HCT116 (cell line): ENCODE measurements at places on chromosomes 3 and 15. TPM values are rescaled to one million over a fixed set of nuclear protein-coding genes. Genes with fewer than 3 reads are reported as not detected.

The TTLL13 gene
- total RNA-seq = 1.0 TPM

The CPNE9 gene
- 0.98 TPM for total RNA-seq

The TXNRD3 gene
- total RNA-seq = 19.3 TPM

The SIDT1 gene
- not detected for total RNA-seq

DNA sequence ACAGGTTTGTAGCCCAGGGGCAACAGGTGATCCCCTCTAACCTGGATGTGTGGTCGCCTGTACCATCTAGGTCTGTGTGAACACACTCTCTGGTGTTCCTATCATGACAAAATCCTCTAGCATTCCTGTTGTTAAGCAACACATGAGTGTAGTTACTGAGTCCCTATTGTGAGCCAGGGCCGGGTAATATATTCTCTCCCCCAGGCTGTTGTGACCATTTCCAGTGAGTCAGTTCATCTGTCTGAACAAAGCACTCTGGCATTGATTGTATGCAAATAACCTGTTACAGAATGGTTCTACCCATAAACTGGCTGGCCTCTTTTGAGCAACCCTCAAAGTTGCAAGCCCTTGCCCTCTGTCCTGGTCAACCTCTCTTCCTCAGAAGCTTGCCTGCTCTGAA, 2.6 kb upstream of the FLNB start:
- DNase-seq = no peak

GRCh38 chr3:17052363-17052762, 167.6 kb downstream of the PLCL2 start:
- no peak for DNase-seq

GRCh38 chr15:91050128-91050455, 27.7 kb upstream of the VPS33B start:
- DNase-seq = no peak

GRCh38 chr3:48088056-48088748, 72.0 kb upstream of the MAP4 start:
- DNase-seq = no peak

GRCh38 chr3:62454916-62455315, 81.6 kb upstream of the FEZF2 start:
- no peak for DNase-seq

DNA sequence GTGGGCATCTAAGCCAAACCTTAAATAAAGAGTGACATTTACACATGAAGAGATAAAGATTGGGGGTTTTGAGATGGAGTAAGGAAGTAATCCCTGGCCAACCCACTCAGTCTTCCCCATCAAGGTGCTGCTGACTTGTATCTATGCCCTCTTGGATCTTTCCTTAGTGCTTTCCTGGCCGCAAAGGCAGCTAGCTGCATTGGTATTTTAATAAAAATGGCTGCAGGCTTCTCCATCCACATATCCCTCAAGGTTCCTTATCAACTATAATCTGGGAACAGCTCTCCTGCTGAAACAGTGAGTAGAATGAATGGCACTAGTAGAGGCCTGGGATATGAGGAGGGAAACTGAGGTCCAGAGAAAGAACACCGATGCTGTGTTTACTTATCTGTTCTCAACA, 122.2 kb upstream of the ANKRD28 start:
- no peak for DNase-seq

DNA sequence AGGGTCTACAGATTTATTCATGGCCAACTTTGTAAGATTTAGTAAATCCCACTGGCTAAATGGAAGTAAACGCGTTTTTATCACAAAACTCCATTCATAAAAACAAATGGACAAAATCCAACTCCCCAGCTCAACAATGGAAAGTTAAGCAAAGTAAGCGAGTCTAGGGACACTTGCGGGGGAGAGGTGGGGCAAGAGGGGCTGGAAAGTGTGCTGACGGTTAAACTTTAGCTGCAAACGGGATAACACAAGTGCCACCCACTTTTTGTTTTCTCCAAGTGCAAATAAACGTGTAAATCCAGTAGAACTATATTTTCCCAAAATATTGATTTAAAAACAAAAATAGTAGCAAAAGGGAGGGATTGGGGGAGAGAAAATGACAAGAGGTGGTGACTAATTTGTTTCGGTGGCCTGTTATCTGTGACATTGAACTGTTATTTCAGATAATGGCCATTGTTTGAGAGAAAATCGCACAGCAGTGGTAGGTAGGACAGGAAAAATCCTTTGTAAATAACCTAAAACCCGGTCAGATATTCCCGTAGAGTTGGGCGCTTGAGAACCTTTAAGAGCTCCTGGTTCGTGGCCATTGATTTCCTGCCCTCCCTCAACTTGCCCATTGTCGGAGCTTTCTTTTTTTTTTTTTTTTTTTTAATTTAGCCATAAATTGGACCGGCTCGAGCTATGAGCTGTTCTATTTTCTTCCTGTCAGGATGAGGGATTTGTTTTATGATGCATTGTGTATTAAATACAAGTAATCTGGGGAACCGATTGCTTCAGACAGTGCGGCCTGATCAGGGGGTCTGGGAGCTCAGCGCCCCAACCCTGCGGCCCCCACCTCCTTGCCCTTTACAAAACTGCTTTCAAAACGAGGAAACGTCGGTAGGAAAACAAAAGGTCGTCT, 514.8 kb downstream of the MECOM start:
- no peak for DNase-seq

DNA sequence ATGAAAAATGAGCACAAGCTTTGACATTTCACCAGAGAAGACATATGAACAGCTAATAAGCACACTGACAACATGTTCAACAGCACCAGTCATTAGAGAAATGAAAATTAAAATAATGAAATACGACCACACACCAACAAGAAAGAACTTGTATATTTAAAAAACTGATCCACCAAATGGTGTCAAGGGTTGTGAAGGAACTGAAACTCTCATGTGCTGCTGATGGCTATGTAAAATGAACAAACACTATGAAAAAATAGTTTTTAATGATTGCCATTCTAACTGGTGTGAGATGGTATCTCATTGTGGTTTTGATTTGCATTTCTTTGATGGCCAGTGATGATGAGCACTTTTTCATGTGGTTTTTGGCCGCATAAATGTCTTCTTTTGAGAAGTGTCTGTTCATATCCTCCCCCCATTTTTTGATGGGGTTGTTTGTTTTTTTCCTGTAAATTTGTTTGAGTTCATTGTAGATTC, 193.8 kb downstream of the SCAPER start:
- DNase-seq = no peak

DNA sequence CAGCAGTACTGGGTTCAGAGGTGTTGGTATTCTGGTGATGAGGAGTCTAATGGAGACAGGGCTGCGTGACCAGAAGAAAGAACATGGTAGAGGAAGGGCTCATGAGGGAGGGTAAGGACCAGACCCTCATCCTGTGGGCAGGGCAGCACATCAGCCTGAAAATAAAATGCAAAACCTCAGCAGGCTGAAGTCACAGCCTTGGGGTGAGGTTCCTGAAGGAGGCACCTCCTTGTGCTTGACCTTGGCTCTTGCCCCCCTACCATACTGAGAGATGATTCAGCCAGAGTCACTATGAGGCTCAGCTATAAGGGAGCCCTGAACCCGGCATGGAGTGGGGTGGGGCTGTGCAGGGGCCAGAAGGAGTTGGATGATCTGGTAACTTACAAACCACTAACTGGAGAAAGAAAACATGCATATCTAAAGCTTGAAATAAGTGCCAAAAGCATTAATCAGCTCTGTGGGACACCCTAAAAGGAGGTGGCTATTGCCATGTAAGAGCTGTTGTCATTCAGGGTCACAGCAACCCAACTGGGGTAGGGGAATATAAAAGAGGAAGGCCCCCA, 60.2 kb downstream of the CORO2B start:
- no peak for DNase-seq

DNA sequence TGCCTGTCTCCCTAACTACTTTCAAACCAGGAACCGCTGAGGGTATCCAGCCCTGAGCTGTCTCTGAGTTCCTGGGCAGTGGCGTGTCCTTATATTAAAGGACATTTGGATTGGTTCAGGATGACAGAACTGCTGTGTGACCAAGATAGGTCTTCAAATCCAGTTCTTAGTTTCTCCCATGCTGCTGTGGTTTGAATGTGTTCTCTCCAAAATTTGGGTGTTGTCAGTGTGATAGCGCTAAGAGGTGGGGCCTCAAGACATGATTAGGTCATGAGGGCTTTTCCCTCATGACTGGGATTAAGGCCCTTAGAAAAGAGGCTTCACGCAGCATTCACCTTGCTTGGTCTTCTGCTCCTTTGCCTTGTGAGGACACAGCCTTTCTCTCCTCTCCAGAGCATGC, 376.5 kb upstream of the TPM1 start:
- DNase-seq = no peak
